ENCODE measurements at places on chromosomes 2 and 18. TPM values are rescaled to one million over a fixed set of nuclear protein-coding genes. Genes with fewer than 3 reads are reported as not detected.

DNA sequence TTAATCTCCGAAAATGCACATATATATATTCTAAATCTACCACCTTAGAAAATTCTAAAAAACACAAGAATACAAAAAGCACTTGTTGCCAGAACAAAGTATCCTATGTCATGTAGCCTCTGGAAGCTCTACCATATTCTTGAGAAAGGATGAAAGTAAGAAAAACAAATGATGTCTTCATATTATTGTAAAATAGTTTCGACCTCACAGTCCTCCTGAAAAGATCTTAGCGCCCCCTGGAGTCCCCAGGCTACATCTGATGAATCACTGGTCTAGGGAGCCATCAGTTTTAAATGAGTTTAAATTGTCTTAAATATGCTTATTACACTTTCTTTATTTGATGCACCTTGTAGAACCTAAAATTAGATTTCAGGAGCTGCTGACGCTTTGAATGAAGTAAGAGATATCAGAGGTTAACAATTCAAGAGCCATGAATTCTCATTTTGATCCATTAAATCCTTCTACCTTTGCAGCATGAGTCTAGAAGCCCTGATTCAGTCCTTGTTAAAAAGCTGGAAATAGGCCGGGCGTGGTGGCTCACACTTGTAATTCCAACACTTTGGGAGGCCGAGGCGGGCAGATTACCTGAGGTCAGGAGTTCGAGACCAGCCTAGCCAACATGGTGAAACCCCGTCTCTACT lies 138.8 kb downstream of the MCFD2 start:
- peak; percentile 44 for DNase-seq

- DNase-seq, result peak; percentile 70
These were observed 89.6 kb upstream of the NPAS2 start for GRCh38 chr2:100730290-100730868.

DNA sequence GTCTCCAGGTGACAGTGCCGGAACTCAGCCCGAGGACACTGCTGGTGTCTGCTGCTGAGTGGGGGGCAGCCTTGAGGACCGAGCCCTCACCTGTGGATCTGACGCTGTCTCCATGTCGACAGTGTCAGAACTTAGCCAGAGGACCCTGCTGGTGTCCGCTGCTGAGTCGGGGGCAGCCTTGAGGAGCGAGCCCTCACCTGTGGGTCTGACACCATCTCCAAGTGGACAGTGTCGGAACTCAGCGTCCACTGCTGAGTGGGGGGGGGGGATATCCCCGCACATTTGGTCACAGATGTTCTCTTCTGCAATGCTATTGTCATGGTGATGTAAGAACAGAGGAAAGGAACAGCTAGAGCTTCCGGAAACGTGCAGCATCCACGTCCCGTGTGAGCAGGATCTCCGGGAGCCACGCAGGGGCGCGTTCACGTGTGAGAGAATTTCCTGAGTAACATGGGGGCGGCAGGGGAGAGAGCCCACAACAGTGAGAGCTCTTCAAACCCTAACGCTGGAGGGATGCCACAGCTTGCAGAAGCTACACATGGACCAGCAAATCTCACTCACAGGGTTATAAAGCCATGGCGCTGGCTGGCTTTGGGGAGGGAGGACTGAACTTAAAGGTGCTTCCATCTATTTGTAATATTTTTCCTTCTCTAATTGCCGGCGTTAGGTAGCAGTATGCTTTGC lies 250.7 kb upstream of the SALL3 start:
- peak; percentile 24 for DNase-seq

DNA sequence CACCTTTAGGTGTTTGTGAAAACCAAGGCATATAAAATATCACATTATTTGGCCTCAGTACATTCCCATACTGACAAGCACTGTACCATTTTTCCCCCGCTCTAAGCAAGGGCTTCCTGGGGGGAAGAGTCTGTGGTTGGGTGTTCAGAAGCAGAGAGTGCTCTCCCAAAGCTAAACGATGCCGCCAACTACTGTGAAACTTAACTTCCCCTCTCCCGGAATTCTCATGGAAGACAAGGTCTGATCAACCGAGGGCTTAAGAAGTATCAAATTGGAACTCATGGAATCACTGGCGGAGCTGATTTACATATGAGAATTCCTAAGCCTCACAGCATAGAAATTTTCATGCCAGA lies 433 bp upstream of the MFF start:
- no peak for DNase-seq

DNA sequence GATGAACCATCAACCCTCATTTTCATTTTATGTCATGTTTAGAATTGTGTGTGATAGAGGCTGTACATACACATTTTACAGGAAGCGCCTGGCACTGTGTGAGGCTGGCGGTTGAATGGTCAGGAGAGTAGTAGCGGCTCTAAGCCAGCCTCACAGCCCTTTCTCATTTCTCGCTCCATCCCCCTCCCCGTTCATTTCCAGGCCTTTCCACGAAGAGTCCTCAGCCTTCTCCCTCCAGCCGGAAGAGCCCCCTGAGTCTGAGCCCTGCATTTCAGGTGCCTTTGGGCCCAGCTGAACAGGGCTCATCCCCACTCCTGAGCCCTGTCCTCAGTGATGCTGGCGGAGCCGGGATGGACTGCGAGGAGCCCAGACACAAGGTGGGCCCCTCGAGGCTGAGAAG lies 51.8 kb downstream of the STK25 start:
- no peak for DNase-seq

Gene GRP
- not detected for total RNA-seq
